ENCODE measurements at places on chromosomes 7 and 10.

DNA sequence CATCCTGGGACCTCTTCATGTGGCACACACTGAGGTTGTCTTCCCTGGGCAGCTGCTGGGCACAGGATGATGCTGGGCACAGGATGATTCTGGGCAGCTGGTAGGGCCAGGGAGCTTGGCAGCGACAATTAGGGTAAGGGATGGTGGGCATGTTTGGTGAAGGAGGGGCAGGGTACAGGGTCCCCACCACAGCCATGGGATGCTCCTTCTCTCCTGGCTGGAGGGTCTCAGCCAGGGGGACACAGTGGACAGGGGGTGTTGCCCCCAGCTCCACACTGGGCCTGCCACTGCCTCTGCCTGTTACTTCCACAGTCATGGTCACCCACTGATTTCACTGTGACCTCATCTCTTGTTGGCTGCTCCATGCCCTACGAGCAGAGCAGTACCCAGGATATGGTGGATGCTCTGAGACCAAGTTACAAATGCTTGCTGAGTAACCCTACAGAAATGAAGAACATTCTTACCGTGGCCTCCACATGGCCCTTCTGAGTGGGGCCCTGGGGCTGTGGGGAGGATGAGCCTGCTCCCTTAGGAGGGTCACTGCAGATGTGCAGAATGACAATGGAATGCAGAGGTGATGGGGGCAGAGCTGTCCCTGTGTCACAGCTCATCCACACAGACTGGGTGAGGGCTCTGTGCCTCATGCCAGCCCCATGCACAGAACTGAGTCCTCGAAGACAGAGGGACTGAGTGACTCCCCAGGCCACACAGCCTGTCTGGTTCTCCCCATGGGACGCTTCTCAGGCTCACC, 28.4 kb upstream of the RET start:
- no peak for DNase-seq

- no peak for DNase-seq
Observed at GRCh38 chr10:47451273-47451997, 32.5 kb downstream of the ANXA8 start.

DNA sequence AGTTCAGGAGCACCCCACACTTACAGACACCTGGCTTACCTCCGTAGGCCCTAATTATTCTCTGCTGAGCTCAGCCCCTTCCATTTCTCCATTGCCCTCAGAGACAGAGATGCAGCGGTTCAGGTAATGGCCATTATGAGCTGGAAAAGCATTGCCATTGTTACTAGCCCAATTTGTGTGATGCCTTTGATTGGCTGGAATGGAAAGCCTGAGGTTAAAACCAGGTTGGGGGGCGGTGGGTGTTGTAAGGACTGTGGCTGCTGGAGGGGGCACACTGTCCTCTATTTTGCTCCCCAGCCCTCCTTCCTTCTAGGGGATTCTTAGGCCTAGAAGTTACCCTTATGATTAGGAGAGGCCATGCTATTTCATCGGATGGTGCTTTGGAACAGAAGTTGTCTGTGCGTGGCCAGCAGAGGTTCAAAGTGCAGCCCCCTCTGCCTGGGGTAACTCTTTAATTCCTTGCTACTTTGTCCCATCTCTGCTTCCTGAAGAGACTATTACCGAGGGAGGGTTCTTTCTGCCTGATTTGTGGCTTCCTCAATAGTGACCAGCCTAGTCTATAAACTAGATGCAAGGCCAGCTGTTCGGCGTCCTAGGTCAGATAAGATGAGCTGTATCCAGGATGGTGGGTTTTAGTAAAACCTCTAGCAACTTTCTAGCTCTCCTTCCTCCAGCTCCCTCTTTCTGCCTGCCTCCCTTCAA, 14.2 kb upstream of the ACSL5 start:
- DNase-seq, result no peak

DNA sequence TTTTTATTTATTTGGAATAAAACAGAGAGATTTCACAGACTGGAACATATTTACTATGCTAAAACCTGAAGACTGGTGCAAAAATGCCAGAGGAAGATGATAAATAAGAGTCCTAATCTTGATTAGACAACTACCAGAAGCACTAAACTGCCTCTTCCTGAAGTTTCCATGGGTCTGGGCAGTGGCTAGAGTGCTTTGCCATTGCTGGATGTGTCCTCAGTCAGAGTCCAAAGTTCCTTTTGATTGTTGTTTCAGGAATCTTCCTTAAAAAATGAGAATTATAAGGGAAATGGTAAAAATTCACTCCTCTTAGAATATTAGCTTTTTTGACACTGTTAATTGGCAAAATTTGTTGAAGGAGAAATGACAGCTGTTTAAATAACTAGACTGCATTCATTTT, 86.3 kb upstream of the AHR start:
- no peak for DNase-seq

GRCh38 chr10:49539320-49539885, 482 bp upstream of the ERCC6 start:
- no peak for DNase-seq

DNA sequence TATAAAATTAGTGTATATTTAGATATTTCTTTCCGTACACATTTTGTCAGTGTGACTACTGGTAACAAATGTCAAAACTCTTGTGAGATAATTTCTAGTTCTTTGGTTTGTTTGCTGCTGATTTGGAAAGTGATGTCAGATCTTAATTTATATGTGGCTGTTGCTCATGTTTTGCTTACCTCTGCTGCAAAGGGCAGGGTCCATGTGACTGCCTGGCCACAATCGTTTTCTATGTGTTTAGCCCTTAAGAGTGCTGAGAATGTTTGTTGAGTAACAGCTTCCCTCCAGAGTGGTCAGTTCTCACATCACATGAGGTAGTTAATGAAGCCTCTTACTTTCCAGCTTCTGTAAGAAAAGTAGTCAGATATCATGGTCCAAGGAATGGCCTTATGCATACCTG, 4.2 kb downstream of the NRBF2 start:
- no peak for DNase-seq

- no peak for DNase-seq
Observed at GRCh38 chr7:27697861-27698430, 35.3 kb upstream of the HIBADH start.

- no peak for DNase-seq
Observed at GRCh38 chr7:33327427-33327826, 198.1 kb downstream of the BBS9 start.

GRCh38 chr7:72292118-72292517, 120.0 kb downstream of the CALN1 start:
- no peak for DNase-seq

- DNase-seq, result no peak
Observed at GRCh38 chr10:49397036-49397999, 1.4 kb upstream of the DRGX start.

DNA sequence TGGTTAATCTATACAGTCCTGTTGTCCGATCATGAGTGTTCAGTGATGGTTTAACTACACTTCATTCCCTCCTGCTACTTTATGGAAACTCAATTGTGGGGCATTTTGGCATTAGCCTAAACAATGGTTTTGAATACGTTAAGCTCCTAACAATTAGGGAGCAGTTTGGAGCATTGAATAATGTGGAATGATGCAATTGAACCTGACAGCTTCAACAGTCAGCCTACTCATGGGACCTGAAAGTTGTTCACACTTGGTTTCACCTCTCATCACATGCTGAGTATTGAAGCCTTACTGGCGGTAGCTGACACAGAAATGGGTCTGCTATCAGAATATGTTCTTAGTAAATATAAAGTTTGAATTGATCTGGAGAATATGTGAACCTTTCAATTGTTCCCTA, 186.1 kb downstream of the MLLT10 start:
- no peak for DNase-seq

DNA sequence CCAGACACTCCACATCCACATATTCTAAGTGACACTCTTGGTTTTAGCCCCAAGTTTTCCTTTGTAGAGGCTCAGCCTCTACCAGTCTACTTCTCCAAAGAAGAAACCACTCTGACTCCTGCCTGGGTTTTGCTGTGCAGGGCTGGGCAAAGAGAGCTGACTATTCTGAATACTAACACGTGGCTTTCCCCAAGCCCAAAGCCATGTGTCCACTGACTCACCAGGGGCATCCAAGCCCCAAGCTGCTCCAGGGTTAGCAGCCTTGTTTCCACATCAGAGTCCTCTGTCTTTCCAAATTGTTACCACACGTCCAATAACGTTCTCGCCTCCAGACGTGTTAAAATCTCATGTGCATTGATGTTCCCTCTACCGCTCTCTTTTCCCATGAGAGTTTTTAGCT, 8.7 kb downstream of the GALNTL5 start:
- DNase-seq, result no peak

- no peak for DNase-seq
Observed at GRCh38 chr10:128461991-128462390, 335.8 kb upstream of the MKI67 start.

DNA sequence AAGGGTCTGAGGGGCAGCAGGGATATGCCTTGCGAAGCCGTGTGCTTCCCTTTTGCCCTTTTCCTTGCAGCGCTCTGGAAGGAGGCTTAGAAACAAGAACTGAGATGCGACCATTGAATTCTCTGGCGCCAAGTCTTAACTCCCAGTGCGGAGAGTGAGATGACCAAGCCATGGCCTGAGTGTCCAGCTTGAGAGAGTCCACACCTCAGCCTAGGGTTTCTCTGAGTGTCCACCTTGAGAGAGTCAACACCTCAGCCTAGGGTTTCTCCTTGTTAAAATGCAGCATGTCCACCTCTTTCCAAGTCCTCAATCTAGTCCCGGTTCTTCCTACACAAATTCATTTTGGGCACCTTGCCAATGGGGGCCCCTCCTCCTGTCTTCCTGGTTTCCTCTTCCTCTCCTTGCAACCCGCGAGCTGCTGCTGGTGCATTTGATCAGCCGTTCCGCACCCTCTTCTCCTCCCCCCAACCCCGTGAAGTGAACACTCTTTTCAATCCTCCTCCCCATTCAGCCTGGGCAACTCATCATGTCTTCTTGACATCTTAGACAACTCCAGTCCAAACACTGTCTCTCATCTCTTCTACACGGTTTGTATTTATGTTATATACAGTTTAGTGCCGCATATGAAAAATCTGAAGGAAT, 178.2 kb upstream of the PITRM1 start:
- no peak for DNase-seq

DNA sequence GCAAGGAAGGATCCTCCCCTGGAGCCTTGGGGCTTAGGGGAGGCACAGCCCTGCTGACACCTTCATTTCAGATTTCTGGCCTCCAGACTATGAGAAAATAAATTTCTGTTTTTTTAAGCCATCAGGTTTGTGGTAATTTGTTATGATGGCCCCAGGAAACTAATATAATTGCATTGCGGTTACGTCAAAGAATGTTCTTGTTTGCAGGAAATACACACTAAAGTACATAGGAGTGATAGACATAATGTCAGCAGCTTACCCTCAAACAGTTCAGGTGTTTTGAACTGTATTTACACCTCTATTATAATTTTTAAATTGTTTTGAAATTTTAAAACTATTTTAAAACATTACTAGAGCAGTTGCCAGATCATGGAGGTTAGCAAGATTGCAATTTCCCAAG, 12.6 kb upstream of the FHIP2A start:
- DNase-seq, result no peak

- DNase-seq, result no peak
Observed at GRCh38 chr10:5211696-5212536, 15.3 kb downstream of the AKR1C4 start.

- DNase-seq, result no peak
Observed at GRCh38 chr7:93579431-93579830, 4.9 kb upstream of the CALCR start.

- DNase-seq, result no peak
Observed at GRCh38 chr7:124922200-124922599, 7.4 kb downstream of the POT1 start.

DNA sequence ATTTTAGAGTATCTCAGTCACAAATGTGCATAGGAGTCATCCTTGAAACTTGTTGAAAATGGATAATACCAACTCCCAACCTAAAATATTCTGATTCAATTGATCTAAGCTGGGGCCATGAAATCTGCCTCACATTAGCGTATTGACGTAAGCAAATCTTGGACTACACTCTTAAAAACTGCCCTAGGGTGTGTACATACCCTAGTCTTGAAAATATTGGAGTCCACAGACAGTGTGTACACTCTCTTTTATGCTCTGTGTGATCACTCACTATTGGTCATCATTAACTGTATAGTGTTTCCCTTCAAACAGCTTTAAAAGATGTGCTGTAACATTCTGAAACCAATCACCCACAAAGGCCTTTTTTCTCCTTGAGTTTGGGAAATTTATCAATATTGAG, 102.9 kb upstream of the FERD3L start:
- no peak for DNase-seq

DNA sequence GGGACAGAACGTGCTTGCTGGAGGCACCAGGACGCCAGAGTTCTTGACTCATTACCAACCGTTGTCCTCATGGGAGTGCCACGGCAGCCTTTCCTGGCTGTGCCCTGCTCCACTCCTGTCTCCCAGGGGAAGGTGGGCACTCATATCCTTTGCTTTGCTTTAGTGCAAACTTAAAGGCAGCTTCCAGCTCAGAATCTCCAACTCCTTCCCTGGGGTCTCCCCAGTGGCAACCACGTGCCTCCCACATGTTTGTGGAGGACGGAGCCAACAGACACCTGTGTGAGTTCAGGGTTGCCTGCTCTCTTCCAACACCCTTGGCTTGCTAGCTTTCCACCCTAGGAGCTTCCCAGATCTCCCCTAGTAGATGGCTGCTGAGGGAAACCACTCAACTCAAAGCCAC, 52.0 kb upstream of the HMX3 start:
- DNase-seq, result no peak

DNA sequence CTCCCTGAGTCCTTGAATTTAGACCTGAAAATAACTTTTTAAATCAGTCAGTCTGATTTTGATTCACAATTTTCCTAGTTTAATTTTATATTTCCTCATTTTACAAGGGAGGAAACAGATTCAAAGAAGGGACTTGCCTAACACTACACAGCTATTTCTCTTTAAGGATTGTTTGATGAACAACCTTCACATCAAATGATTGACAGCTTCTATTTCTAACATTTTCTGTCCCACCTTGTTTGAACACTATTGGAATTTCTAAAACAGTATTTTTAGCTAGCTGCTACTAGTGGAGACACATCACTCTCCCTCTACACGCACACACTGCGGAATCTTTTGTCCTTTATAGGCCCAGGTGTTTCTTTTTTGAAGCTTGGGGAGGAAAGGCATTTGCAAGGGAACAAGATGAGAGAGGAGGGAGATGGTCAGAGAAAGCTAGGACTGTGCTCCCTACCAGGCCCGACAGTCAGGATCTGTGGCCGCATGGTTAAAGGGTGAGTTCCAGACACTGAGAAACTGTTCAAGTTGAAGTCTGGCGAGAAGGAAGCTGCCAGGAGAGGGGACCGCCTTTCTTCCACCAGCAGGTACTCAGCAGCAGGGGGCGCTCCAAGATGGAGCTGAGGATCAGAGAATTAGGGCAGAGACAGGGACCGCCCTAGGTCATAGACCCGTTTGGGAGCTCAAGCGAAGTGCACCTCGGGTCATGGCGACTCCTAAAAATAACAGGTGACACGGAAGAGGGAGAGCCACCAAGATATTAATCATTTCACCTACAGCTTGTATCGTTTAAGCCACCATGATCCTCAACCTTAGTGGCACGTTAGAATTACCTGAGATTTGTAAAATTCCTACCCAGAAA, 49.7 kb downstream of the DNAJC12 start:
- DNase-seq, result peak; percentile 23

DNA sequence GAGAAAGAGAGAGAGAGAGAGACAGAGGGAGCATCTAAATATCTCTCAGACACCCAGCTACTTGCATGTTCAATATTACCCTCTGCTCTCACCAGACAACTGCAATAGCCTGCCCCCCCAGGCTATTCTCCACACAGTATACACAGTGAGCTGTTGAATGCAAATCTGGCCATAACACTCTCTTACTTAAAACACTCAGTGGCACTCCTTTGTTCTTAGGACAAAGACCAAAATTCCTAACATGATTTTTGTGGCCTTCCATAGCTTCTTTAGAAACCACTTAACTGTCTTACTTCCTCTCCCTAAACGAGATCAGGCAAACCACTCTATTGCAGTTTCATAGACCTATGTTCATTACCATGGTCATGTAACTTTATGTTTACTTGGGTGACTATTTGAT, 903.6 kb upstream of the AUTS2 start:
- no peak for DNase-seq

All from activated CD8-positive, alpha-beta memory T cell treated with anti-CD3 and anti-CD28 coated beads for 4 hours (primary cell).